ENCODE measurements at places on chromosomes 16 and 17.

GRCh38 chr17:45231481-45232116, 9.9 kb downstream of the FMNL1 start:
- DNase-seq = no peak

- no peak for DNase-seq
Measured at GRCh38 chr17:43382776-43383175, 16.0 kb upstream of the ARL4D start.

DNA sequence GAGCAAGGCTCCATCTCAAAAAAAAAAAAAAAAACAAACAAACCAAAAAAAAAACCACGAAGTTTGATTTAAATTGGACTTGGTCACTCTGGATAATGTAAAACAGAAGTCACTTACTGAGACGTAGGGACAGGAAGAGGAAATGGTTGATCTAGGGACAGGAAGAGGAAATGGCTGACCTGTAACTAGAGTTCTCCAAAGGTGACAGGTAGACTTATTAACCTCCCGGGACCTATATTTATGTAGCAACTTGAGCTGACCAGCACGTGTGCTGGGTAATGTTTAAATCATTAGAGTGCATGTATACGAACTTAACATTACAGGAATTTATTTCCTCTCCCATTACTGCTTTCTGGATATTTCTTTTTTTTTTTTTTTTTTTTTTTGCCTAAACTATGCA, 81.5 kb upstream of the DHX40 start:
- no peak for DNase-seq

GRCh38 chr17:44350733-44351226, 5.7 kb downstream of the GRN start:
- peak; percentile 75 for DNase-seq

- DNase-seq = no peak
Measured at GRCh38 chr17:31511195-31511578, 119.7 kb downstream of the RAB11FIP4 start.

DNA sequence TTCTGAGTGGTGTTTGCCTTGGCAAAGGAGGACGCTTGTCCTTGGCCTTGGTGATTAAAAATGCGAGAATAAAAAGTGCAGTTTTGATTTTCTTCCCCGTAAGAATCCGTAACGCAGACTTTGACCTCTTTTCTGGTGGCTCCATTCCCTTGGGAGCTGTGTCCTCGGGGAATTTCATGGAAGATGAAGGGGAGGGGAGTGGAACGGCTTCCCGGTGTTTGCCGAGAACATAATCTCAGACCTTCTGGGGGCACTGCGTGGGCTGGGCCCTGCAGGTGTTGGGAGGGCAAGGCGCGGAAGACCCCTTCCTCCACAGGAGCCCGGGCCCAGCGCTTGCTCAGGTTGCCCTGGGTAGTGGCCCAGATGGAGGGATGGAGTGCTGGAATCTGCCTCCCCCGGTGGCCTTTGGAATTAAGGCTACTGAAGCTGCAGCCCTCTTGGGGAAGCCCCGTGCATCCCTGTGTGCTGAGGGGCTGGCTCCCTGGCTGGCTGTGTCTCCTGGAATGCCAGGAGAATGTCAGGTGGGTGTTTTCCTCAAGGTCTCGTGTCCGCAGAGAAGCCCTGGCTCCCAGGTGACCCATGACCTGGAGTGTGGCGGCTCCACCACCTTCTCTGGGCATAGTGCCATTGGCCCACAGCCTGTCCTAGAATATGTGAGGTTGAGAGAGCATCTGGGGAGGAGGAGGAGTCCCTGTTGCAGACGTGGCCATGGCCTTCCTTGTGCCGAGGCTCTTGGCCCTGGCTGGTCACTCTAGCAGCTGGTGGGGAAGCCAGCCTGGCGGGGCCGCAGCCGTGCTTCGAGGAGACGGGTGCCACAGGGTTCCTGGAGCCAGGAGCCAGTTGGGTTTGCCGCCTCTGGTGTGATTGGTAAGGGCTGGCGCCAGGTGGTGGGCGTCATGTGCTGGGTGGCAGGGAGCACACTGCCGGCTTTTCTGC, 3.1 kb downstream of the BAIAP2 start:
- DNase-seq = no peak

DNA sequence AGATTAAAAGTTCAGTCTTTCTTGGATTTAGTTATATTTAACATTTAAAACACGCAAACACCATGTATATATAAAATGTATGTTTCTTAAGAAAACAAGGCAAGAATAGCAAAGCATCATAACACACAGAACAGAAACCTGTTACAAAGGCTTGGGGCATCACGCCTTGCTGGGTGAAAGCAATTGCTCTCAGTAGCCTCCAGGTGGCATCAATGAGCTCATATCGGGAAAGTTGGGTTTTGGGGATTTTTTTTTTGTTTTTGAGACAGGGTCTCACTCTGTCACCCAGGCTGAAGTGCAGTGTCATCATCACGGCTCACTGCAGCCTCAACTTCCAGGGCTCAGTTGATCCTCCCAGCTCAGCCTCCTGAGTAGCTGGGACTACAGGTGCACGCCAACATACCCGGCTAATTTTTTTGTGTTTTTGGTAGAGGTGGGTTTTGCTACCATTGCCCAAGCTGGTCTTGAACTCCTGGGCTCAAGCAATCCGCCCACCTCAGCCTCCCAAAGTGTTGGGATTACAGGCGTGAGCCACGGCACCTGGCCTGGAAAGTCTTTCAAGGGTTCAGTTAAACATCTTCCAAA, 56.9 kb downstream of the CYB5D2 start:
- DNase-seq = peak; percentile 55

GRCh38 chr16:30562021-30562420, 3.8 kb upstream of the ZNF764 start:
- DNase-seq = no peak
